ENCODE measurements at places on chromosomes 11 and 22.

DNA sequence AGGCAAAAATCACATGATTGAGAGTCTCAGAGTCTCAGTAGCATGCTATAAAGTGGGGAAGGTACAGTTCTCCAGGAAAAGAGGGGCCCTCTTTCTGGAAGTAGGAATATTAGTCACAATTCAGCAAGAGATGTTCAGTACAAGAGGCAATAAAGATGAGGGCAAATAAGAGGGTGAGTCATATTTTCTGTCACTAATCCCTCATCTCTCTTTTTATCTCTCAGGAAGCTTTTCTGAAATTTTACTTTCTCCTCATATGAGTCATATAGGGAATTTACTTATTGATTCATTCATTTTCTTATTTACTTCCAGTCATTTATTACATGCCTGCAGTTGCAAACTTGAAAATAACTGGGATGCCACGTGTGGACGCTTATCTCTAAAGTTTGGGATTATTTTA lies 3.4 kb upstream of the NXPE1 start:
- no peak for DNase-seq

DNA sequence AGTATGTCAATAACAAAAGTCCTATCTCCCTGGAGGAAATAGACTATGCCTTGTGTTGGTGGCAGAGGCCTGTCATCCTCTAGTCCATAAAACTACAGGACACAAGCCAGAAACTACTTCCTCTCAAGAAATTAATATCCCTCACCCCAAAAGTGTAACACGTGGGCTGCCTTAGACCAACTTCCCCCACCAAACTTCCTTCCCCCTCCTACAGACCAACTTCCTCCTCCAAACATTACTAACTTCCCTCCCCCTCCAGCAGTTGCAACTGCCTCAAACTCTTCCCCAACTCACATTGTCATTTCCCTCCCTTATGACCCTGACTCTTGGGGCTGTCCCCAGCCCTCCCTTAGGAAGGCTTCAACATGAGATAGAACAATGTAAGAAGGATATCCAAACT lies 6.3 kb downstream of the OR52K2 start:
- no peak for DNase-seq

DNA sequence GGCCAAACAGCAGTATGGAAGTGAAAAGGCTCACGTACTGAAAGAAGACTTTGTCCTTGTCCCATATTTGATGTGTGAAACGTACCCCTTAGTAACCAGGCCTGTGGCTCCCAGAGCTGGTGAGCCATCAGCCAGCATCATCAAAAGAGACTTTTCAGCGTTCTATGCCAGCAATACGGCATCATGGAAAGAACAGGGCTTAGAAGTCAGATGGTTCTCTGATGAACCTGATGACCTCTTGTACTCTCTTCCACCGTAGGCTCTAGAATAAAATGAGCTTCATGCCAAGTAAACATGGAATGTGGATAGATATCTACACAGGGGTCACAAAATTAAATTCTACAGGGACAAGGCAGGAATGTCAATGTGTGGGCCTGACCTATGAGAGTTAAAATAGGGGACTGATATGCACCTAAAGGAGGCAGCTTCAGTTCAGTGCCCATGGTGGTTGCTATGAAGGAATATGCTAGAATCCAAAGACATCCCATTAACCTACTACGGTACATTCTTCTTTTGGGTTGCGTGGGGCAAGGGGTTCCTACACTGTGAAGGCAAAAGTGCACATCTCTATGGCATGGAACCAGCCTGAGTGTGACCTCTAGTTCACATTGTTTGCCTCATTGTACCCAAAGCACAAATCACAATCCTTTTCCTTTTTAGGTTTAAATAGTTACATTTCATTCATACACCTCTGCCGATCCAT lies 130.6 kb downstream of the ETS1 start:
- no peak for DNase-seq

DNA sequence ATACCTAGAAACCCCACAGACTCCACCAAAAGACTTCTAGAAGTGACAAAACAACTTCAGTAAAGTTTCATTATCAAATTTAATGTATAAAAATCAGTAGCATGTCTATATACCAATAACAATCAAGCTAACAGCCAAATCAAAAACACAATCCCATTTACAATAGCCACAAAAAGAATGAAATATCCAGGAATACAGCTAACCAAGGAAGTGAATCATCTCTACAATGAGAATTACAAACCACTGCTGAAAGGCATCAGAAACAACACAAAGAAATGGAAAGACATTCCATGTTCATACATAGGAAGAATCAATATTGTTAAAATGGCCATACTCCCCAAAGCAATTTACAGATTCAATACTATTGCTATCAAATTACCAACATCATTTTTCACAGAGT lies 46.0 kb downstream of the PRCP start:
- no peak for DNase-seq

DNA sequence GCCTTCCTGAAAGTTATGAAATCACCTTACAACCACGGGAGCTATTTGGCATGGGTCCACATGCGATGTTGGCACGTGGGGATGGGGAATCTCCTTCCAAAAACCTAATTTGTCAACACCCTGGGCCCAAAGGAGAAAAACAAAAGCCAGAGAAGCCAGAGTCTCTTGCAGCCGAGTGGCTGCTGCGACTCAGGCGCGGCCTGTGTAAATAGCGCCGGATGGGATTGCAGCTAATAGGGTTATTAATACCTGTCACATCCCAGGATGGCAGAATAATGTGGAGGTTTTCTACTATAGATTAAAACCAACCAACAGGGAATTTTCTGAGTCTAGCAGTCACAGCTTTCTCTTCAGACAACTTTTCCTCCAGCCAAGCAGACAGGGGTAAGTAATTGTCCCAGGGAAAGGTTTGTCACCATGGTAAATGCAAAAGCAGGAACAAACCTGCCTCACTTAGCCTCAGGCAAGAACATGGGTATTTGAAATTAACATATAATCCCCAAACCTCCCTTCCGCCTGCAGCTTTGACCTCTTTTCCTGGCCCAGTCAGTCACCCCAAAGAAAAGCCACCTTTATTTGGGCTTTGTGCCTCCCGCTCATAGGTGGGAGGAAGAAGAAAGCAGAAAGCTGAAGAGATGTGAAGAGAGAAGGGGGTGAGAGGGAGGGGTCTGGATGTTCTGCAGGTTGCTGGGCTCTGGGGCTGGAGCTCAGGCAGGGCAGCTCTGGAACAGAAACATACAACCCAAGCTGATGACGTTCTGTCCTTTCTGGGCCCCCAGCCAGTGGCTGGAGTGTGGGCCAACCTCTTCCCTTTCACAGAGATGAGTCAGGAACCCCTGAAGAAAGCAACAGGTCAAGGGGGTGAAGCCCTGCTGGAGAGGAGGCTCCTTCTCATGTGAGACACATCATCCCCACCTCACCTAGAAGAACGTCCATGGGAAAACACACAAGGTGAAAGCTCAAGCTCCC lies 376.5 kb downstream of the NXPE2 start:
- no peak for DNase-seq

- DNase-seq: no peak
Observed at GRCh38 chr11:45724153-45724552, 58.7 kb upstream of the CHST1 start.

DNA sequence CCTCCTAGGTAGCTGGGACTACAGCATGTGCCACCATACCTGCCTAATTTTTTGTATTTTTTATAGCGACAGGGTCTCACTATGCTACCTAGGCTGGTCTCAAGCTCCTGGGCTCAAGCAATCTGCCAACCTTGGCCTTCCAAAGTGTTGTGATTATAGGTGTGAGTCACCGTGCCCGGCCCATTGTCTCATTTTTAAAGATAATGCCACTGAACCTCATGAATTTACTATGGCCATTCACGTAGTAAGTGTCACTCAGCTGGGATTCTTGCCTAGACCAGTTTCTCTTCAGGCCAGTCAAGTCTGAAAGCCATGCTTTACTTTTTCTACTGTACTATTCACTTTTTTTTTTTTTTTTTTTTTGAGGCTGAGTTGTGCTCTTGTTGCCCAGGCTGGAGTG lies 22.4 kb downstream of the DEPDC5 start:
- DNase-seq: no peak

- no peak for DNase-seq
Observed at GRCh38 chr11:35303596-35304385, 115.6 kb downstream of the SLC1A2 start.

GRCh38 chr11:68582416-68583040 lies 101.8 kb upstream of the GAL start:
- DNase-seq: no peak

DNA sequence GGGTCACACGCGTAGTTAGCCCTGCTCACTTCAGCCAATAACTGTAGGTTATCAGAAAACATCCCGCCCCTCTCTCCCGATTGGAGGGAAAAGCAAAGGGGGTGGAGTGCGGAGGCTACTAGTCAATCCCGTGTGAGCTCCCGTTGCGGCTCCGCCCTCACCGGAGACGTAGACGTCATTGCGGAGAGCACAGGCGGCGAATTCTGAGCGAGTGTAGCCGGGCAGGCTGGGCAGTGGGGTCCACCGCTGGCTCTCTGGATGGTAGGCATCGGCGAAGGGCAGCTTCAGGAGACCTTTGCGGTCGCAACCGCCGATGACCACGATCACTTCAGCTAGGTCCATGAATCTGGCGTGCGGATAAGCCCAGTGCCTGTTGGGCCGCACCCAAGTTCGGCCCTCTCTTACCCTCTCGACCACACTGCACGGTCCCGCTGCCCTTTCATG lies 4.7 kb downstream of the KLHL35 start:
- no peak for DNase-seq

- DNase-seq: no peak
Observed at GRCh38 chr22:32323513-32324164, 34.0 kb upstream of the RFPL3 start.

GRCh38 chr11:128458321-128458720 lies 129.0 kb downstream of the ETS1 start:
- DNase-seq: no peak

DNA sequence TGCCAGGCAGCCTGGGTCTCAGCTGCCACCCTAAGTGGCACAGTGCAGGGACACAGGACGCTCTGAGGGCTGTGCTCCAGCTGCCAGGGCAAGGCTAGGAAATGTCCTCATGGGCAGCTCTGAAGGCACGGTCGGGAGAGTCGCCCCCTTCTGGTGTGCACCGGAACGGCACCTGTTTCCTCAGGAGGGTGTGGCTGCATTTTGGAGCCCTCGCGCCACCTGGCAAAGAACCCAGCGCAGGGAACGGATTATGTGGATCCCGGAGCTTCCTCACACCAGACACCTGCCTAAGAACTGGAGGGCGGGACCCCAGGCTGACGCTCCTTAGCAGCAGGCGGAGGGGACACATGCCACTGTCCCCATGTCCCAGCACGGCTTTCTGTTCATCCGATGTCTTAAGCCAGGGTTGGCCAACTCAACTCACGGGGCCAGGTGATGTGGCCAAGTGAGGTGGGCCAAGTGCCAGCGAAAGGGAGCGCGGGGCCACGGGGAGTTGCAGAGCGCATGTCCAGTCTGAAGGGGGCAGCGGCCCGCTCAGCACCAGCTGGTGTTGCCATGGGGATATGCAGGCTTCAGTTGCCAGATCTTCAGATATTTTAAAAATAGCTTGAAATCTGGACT lies 5.1 kb upstream of the SLC22A8 start:
- DNase-seq: no peak

DNA sequence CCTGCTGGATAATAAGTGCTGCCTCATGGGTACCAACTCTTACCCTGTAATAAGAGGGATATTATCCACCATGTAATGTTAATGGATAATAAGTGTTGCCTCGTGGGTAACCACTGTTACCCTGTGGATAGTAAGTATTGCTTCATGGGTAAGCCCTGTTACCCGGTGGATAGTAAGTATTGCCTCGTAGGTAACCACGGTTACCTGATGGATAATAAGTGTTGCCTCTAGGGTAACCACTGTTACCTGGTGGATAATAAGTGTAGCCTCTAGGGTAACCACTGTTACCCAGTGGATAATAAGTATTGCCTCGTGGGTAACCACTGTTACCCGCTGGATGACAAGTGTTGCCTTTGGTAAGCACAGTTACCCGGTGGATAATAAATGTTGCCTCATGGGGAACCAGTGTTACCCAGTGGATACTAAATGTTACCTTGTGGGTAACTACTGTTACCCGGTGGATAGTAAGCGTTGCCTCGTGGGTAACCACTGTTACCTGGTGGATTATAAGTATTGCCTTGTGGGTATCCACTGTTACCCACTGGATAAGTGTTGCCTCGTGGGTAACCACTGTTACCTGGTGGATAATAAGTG lies 18.6 kb upstream of the NXPE4 start:
- DNase-seq: no peak

DNA sequence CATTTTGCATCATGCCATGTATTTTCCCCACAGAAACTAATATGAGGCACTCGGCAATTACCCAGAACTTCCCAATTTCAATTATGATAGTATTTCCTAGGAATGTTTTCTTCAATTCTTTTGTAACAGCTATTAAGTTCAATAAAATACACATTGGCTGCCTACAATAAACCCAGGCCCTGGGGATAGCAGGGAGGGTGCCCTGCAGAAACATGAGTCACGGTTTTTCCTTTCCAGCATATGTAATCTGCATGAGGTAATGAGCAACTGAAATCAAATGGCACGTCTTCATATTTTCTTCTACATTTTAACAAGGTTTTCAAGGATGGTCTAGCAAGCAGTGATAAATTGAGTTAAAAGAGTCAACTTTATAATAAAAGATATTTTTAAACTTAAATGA lies 32.0 kb downstream of the GUCY1A2 start:
- no peak for DNase-seq

DNA sequence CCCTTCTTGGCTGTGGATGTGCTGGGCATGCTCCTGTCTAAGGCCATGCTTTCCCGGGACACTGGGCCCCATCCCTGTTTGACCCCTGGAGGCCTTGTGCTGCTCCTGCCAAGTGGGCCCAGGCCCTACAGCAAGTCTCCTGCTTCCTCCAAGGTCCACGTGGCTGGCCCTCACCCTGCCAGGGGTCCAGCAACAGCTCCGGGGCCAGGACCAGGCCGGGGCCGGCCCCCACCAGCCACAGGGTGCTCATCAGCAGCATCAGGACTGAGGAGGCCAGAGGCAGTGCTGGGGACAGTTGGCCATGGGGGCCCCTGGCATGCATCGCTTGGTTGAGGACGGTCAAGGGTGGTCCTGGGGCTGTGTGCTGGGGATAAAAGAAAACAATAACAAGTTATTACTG lies 2.5 kb downstream of the RHBDD3 start:
- no peak for DNase-seq

DNA sequence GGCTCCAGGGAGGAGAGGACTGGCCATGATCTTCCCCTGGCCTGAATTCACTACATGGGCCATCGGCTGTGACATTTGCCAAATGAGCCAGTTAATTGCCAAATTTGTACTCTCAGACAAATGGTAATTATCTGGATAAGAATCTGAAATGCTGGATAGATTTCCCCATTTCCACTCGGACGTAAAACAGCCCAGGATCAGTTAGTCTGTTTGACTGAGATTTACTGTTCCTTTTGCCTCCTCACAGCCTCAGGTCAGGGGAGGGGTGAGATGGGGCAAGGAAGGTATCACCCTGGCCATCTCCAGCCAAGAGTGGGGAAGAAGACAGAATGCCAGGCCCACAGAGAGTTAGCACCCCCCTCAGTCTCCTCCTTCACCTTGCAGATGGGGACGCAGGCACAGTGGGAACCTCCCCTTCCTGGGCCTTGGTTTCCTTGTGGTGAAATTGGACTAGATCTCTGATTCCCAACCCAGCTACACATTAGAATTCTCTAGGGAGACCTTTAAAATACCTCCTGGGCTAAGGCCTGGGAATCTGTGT lies 5.2 kb downstream of the TRIM29 start:
- no peak for DNase-seq

GRCh38 chr22:32267011-32267410 lies 11.9 kb upstream of the SLC5A4 start:
- DNase-seq: no peak

- DNase-seq: no peak
Observed at GRCh38 chr22:50292643-50293440, 14.6 kb downstream of the PLXNB2 start.

GRCh38 chr11:31247321-31247720 lies 122.2 kb downstream of the DCDC1 start:
- no peak for DNase-seq
